ENCODE measurements at places on chromosomes 4 and X.

DNA sequence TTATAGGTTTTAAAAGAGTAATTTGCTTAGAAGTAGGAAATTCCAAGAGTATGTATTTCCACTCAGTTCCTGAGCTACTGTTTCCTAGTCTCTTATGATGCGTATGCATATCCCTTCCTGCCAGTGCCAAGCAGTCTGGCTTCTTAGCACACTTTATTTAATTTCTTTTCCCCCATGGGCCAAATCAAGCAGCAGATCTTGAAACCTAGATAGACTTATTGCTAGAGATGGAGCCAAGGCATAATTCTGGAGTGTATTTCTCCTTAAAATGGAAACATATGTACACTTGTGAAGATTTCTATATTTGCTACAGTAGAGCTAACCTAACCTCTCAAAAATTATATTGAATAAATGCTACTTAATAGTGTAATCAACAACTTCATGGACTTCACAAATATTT lies 2337.6 kb downstream of the PCDH7 start:
- DNase-seq, result no peak

DNA sequence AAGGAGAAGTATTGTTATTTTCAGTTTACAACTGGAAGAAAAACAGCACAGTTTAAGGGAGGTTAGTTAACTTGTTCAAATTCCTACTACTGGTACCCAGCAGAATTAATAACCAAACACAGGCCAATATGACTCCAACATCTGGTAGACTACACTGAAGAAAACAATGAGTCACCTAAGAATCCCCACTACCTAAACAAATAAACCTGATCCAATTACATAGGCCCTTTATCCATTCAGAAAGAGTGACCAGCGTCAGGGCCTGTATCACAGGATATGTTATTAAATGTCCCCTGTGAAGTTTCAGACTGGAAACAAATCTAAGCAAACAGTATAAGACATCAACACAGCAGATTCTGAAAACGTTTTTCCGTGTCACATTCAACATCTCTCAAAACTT lies 492.5 kb upstream of the INTU start:
- no peak for DNase-seq

DNA sequence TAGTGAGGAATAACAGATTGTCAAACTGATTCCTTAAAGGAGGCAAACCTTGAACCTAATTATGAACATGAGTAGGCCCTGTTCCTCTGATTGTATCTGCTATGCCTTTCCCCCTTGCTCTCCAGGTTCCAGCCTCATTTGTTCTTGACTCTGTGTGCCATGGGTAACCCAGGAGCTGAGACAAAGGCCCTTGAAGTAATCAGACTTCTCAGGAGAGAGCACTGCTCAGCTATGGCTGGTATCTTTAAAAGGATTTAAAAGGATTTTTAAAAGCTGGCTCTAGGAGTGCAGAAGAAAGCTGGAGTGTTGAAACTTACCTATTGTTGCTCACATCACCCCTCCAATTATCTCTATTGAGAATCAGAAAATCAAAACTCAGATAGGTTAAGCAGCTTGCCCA lies 1565.5 kb upstream of the AGA start:
- no peak for DNase-seq

GRCh38 chr4:47741200-47741599 lies 96.7 kb downstream of the CORIN start:
- DNase-seq, result no peak

GRCh38 chr4:32748498-32748897 lies 2028.3 kb downstream of the PCDH7 start:
- DNase-seq, result no peak

GRCh38 chr4:114598191-114599121 lies at the start of gene UGT8:
Gene UGT8, plus strand, starts transcription at chr4:114598807. Its CDS starts 24,074 bp downstream, at chr4:114622881.
- DNase-seq, result no peak

- DNase-seq, result no peak
Measured at GRCh38 chr4:56611501-56611900, 69.6 kb downstream of the HOPX start.

DNA sequence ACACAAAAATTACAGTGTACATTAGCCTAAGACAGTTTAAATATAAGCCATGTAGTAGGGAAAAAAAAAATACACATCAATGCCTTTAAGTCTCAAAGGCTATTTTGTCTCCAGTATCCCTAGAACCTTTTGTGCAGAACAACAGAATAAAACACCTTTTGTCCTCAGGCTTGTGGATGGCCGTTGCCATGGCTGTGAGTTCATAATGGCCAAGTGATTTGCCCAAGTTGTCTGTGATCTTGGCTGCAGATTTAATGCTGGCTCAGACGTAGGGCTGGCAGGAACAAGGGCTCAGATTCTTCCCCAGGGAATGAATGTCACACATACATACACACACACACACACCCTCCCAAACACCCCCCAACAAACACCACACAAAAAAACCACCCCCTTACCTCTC lies 25.3 kb downstream of the GPM6B start:
- no peak for DNase-seq

DNA sequence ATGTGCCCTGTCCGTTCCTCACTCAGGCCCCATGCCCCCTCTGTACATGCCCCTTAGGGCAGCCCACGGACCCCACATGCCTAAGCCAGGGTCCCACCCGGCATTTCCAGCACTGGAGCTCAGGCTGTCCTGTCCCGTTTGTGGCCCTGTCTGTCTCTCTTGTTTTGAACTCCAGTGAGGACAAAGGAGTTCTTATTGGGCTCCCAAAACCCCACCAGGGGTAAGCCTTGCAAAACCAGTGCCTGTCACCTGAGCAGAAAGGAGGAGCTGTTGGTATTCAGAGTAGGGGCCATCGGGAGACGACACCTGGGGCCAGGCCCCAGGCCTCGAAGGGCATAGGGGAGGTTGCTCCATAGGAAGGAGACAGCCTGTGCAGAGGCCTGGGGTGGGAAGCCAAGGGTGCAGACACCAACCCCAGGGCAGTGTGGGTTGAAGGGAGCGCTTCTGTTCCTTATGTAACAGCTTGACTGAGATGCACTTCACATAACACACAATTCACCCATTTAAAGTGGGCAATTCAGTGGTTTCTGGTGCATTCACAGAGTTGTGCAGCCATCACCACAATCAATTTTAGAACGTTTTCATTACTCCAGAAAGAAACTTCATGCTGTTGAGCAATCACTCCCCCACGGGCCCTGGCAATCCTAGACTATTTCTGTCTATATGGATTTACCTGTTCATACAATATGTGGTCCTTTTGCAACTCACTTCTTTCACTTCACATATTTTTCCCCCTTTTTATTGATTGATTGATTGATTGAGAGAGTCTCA lies 31.7 kb downstream of the MAN2B2 start:
- DNase-seq, result no peak

Measured in stromal cell of bone marrow (primary cell).